Glutamatergic neuron (in vitro differentiated cells): ENCODE measurements at places on chromosomes 16 and 17.

DNA sequence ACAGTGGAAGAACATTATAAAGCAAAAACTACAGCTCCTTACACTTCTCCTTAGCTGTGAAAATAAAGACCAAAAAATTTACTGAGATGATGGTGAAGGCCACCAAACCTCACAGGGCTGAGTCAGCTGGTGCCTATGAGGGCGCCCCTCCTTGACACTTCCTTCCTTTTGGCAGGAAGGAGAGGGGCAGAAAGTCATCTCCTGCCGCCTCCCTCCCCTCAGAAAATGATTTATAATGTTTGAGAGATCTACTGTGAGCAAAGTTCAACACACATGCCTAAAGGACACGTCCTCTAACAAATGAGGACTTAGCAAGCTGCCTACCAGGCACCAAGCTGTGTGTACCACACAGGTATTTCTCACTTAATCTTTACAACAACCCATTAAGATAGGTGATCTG is 245.7 kb downstream of the PRKCA start:
- no peak for DNase-seq

DNA sequence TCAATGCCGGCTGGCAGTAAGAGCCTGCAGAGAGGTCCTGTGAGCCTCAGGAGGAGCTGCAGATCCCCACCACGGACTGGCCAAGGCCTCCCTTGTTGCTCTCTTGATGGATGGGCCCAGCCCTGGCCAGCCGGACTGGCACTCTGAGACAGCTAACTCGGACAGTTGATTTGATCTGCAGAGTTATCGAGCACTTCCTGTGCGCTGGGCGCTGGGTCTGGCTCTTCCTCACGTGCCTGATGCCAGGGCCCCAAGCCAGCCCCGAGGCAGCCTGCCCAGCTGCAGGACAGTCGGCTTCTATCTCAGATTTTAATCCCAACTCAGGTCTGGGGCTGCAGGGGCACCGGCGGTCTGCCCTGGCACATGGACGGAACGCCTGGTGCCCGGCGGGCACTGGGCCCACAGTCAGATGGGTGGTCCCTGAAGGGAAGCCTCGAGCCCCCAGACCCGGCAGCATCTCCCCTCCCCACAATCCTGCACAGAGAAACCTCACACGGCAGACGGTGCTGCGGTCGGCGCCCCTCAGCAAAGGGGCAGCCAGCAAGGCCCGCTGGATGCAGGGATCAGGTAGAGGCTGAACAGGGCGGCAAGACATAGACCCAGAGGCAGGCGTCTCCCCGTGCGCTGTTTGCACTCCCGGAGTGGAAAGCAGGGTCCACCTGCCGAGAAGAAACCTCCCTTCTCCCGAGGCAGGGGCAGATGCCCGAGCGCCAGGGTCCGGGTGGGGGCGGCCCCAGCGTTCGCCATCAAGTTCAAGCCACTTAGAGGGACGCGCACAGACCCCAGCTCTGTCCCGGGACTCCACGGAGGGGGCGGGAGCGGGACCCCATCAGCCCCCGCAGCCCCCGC is 34.0 kb downstream of the TIMM22 start:
- peak; percentile 27 for DNase-seq

DNA sequence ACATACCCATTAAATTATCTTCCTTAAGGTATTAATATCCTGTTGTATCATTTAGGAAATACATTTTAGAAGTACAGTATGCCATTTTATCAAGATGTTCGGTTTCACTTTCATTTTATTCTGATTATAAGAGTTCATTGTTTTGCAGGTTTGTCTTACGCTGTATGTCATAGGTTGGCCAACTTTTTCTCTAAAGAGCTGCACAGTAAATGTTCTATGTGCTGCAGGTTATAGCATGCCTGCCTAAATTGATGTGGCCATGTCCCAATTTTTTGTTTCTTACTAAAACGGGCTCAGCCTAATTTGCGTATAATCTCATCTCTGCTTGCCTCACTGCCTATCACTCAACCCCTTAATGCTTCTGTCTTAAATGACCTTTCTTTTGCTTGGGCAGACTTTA is 126.4 kb downstream of the USP22 start:
- no peak for DNase-seq

GRCh38 chr17:2468270-2468669 is 43.4 kb downstream of the METTL16 start:
- no peak for DNase-seq

- no peak for DNase-seq
Observed at GRCh38 chr17:76519048-76519966, 18.1 kb upstream of the RHBDF2 start.

DNA sequence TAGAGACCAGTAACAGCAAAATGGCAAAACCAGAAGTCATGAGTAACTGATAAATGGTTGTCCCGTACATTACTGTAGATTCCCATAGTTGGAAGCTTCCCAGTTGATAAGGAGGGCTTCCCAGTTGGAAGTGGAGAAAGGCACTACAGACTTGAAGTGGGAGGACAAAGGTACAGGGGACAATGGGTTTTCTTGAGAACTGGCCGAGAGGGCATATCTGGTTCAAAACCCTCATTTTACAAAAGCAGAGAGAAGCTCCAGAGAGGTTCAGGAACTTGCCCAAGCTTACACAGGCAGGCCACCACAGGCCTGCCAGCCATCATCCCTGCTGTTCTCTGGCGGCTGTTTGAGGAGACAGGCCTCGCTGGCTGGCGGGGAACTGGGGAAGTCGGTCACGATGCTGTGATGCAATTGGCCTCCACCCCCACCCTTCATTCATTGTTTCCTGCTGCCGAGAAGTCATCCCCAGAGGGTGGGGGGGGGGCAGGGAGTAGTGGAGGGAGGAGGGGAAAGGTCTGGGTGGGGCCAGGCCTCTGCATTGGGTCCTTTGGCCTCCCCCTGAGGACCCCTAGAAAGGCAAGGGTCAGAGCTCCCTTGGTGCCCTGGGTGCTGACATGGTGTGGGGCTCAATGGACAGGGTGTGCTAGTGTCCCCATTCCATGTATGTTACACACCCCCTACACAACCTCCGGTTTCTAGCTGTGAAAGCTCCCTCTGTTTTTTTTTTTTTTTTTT is 3.0 kb downstream of the UBALD2 start:
- DNase-seq, result peak; percentile 64

DNA sequence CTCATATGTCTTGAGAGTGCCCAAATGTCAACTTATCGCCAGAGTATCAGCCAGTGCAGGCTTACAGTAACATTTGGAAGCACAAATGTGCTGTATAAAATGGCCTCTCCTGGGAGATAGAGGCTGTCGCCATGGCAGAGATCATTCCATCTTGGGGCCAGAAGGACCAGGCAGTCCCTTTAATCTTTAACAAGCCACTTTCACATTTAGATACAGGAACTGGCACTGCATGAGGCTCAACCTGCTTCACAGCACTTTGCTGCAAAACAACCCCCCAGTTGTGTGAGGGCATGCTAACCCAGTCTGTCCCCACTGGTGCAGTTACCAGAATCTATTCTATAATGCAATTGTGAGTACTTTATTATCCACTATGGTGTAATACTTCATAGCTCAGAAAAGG is 4.7 kb upstream of the RFFL start:
- DNase-seq, result no peak
